ENCODE measurements at places on chromosomes 3 and 15.
A peak's percentile ranks its signal among the peaks of the same experiment; 100 is the strongest.

DNA sequence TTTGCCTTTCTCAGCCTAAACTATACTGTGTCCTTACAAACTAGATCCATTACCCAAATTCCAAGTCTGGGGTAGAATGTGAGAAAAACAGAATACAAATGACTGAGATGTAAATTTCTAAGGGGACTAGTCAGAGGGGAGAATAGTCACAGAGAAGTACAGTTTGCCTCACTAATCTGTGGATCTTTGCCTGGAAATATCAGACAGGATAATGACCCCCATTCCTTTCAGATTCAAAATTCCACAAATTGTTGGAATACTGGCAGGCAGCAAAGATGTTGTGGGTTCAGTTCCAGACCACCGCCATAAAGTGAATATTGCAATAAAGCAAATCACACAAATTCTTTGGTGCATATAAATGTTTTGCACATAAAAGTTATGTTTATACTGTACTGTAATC is 762.8 kb upstream of the NR2F2 start:
- DNase-seq: no peak

DNA sequence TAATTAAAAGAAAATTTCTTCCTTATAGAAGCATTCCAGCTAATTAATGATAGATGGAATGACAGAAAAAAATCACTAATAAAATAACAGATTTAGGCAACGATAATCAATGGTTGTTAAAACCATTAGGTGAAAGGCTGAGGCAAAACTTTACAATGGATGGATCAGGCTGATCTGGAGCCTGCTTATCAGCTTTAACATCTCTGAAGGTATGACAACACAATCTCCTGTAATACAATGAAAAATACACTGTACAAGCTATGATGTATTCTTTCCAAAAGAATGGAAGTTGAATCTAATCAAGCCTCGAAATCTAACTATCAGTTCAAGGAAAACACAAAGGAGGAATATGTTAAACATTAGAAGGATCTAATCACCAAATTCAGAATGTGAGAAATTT is 39.3 kb downstream of the EMC4 start:
- DNase-seq: no peak

DNA sequence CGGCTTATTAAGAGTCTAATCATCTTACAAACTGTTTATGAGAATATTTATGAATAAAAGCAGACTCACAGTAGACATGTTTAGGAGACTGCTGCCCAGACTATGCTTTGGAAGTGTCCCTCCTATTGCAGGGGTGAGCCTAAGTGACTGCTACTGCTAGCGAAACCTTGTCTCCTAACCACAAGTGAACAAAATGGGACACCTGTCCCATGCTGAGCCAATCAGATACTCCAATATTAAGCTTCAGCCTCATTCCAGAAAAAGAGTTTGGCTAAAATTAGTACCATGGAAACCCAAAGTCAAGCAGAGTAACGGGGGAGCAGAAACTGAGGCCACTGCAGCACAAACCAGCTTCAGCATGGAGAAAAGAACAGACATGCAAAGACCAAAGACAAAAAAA is 4.6 kb downstream of the DENND6A start:
- no peak for DNase-seq

GRCh38 chr3:151584566-151584965 is 123.7 kb upstream of the IGSF10 start:
- no peak for DNase-seq

DNA sequence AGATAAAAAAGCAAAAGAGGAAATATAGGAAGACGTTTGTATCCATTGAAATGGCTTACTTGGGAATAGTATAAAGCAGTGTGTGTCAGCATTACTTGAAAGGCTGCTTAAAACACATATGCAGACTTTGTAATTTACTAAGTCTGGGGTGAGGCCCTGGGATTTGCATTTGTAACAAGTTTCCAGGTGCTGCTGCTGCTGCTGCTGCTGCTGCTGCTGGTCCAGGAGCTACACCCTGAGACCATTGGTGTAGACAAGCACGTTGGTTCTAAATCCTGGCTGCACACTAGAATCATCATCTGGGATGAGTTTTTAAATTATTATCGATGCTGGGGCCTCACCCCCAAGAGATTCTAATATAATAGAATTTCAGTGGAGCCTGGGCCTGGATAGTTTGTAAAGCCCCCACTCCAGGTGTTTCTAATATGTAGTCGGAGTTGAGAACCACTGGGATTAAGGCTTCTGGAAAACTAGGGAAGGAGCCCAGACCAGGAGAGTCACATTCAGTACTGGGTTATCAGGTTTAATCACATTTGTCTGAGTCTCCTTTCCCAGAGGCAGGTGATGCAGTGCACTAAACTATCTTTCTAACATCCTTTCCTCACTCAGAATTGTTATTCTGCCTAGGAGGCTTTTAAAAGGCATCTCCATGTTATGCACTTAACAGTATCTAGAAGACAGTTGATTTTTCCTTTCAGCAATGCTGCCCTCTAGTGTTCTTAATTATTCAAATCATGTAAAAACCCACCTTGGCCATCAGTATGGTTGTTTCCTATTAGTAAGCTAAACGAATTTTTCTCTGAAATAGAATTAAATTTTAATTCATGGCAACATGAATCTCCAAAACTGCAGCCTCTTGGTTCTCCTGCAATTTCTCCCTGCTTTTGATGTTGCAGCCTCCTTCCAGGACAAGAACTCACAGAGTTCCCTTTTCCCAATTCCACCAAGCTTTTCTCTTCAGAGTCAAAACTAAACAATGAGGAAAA is 45.4 kb downstream of the SSR3 start:
- DNase-seq: no peak

- no peak for DNase-seq
These were observed 25.6 kb upstream of the MAP3K13 start for GRCh38 chr3:185337231-185337816.

- DNase-seq: peak; percentile 98
These were observed at the start of gene EIF5A2 for GRCh38 chr3:170908235-170909116. Gene EIF5A2 (minus strand): TSS chr3:170908637. CDS start chr3:170907806, 831 bp downstream.

GRCh38 chr15:58980351-58980939 is 7.0 kb upstream of the RNF111 start:
- no peak for DNase-seq

- no peak for DNase-seq
These were observed 188.8 kb upstream of the CRBN start for GRCh38 chr3:3368306-3368705.

DNA sequence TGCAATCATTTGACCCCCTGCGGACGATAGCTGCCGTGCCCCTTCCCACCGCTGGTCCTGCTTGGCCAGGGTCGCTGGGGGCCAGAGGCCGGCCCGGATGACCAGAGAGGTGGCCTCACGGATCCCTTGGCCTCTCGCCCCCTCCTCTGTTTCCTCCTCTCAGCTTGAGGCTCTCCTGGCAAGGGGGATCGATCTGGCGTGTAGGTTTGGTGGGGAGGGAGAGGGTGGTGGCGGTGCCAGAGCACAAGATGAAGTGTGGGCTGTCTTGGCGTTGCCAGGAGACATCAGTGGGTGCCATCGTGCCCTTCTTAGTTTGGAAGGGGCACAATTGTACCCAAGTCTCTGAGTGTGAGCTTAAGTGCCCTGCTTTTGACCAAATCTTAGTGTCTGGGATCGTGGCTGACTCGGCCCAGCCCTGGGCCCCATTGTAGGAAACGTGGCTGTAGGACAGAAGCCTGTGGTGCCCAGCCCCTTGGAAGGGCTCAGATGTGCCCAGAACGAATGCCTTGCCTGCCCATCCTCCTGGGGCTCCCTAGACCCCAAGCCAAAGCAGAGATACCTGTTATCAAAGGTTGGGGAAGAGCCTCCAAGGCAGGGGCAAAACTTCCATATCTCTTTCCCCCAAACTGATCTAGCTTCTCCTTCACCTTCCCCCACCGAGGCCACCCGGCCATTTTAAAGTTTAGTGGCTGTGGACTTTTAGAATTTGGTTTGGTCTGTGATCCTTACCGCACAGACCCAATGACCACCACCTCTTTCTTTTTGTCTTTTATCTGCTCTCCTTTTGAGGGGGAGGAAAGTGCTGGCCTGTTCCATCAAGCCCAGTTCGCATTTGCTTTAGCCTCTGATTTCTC is 14.4 kb downstream of the NR2F2 start:
- no peak for DNase-seq

- DNase-seq: peak; percentile 67
These were observed 340 bp downstream of the TMEM44 start for GRCh38 chr3:194632809-194633348.

GRCh38 chr15:40252438-40253166 is 13.7 kb downstream of the PAK6 start:
- peak; percentile 61 for DNase-seq

GRCh38 chr3:105722943-105723556 is 145.8 kb downstream of the CBLB start:
- DNase-seq: no peak

All from left ventricle myocardium superior (tissue), 1 donor.